CD4-positive, alpha-beta memory T cell (primary cell): ENCODE measurements at places on chromosomes 7 and 10. TPM values are rescaled to one million over a fixed set of nuclear protein-coding genes. Genes with fewer than 3 reads are reported as not detected.
A peak's percentile ranks its signal among the peaks of the same experiment; 100 is the strongest.

DNA sequence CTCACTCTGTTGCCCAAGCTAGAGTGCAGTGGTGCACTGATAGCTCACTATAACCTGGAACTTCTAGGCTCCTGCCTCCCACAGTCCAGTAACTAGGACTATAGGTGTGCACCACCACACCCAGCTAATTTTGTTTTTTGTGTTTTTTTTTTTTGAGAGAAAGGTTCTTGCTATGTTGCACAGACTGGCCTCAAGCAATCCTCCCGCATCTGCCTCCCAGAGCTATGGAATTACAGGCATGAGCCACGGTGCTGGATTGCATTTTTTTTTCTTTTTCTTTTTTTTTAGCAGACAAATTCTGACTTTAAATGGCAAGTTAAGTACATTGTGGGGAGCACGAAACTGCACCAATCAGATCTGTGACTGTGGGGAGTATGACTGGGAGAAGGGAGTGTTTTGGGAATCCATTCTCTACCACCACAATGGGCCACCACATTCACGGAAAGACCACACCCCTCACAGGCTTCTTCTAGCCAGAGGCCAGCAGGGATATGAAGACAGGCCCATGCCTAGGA, 58.1 kb upstream of the MSMB start:
- H3K4me1 ChIP-seq: peaks cover 13% of the 10 kb centered on the region
- H3K27me3 ChIP-seq: no peaks in the 10 kb centered on the region
- H3K36me3 ChIP-seq: no peaks in the 10 kb centered on the region
- H3K4me3 ChIP-seq: no peak overlapping the region

The ABCB4 gene
- total RNA-seq: not detected

The SMKR1 gene
- total RNA-seq: 1.5 TPM

GRCh38 chr7:127886248-127886647, 145.0 kb downstream of the LRRC4 start:
- H3K36me3 ChIP-seq: peaks cover 13% of the 10 kb centered on the region
- DNase-seq: no peak
- no peaks in the 10 kb centered on the region for H3K4me1 ChIP-seq
- no peak overlapping the region for H3K27ac ChIP-seq
- no peak overlapping the region for H3K4me3 ChIP-seq

The WEE2 gene
- not detected for total RNA-seq

The TMEM229A gene
- not detected for total RNA-seq

- H3K27ac ChIP-seq: no peak overlapping the region
- H3K4me1 ChIP-seq: no peaks in the 10 kb centered on the region
- DNase-seq: no peak
- H3K36me3 ChIP-seq: no peaks in the 10 kb centered on the region
- no peaks in the 10 kb centered on the region for H3K27me3 ChIP-seq
These were observed 145.6 kb downstream of the OAT start for GRCh38 chr10:124273141-124273540.

GRCh38 chr10:78389419-78389818, 355.8 kb downstream of the RPS24 start:
- no peak for DNase-seq
- no peaks in the 10 kb centered on the region for H3K27me3 ChIP-seq
- no peak overlapping the region for H3K4me3 ChIP-seq
- no peak overlapping the region for H3K27ac ChIP-seq

DNA sequence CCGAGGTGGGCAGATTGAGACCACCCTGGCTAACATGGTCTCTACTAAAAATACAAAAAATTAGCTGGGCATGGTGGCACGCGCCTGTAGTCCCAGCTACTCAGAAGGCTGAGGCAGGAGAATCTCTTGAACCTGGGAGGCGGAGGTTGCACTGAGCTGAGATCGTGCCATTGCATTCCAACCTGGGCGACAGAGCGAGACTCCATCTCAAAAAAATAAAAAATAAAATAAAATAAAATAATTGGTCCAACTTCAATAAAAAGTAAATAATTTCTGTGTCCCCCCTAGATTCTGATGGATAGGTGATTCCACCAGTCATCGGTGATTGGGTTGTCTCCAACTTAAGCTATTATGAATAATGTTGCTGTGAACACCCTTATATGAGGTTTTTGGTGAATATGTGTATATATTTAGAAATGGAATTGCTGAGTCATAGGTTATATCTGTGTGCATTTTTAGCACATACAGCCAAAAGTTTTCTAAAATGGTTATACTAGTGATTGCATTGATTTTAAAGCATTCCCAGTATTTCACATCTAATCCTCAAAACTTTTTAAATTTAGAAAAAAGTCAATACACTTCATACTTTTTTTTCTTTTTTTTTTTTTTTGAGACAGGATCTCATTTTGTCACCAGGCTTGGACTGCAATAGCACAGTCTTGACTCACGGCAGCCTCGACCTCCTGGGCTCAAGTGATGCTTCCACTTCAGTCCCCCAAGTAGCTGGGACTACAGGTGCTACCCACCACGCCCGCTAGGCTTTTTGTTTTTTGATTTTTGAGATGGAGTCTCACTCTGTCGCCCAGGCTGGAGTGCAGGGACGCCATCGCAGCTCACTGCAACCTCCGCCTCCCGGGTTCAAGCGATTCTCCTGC, 13.7 kb upstream of the SRPK2 start:
- DNase-seq: no peak
- no peak overlapping the region for H3K27ac ChIP-seq
- H3K27me3 ChIP-seq: no peaks in the 10 kb centered on the region
- no peak overlapping the region for H3K4me3 ChIP-seq
- H3K4me1 ChIP-seq: no peaks in the 10 kb centered on the region

DNA sequence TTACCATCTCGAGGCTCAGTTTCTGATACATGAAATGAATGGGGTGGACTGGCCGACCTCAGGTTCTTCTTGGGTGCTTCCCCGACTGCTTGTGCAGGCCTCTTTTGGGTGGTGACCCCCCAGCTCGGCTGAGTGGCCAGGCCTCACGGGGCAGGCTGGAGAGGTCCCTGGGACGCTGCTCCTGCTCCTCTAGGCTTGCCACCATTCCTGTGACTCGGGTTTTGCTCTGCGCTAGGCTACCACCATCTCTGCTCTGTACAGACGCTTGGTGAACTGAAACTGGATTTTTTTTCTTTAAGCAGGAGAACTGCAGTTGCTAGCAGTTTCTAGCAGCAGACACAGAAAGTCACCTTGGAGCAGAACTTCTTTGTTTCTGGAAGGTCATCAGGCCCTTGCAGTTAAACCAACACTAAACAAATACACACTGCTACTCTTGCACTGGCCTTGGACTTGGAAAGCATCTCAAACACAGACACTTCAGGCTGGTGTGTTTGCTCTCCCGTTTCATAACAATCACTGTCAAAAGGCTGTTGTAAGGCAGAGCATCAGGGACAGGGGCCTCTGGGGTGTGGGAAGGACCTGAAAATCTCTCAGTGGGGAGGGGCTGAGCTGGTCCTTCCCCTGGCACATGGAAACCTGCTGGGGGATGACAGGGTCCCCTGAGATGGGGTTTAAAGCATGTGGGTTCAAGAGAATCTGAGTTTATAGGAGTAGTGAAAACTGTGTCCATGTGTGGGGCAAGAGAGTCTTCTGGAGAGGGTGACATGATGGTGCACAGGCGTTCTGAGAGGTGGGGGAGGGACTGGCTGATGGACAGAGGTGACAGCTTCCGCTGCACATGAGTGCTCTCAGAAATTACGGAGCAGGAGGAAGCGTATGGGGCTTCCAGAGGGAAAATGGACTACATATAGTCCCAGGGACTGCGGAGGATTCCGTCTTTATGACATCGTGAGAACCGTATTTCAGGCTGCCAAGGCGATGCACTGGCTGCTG, 35.0 kb upstream of the GIMAP8 start:
- no peak overlapping the region for H3K27ac ChIP-seq
- no peak for DNase-seq

The CLDN3 gene
- not detected for total RNA-seq

DNA sequence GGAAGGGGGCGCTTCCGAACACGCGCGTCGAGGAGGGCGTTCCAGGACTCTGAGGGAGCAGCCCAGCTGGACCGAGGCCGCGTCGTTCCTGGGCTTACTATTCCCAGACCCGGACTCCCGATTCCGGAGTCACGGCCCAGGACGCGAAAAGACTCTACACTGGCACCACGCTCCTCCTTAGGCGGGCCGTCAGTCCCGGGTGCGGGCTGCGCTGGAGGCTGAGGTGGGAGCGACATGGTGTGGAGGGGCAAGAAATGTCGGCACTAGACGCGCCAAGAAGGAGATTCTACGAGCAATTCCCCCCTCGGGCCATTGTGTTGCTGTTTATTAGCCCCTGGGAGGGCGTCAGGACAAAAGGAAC, 584 bp upstream of the RUNDC3B start:
- no peak for DNase-seq
- peaks cover 14% of the 10 kb centered on the region for H3K4me1 ChIP-seq
- peak overlapping the region; percentile 73 for H3K4me3 ChIP-seq

GRCh38 chr10:12796401-12797160, 204.9 kb downstream of the CCDC3 start:
- no peak overlapping the region for H3K27ac ChIP-seq
- no peak overlapping the region for H3K4me3 ChIP-seq
- DNase-seq: no peak
- H3K27me3 ChIP-seq: no peaks in the 10 kb centered on the region
- no peaks in the 10 kb centered on the region for H3K36me3 ChIP-seq

GRCh38 chr7:133794479-133794878, 332.7 kb upstream of the LRGUK start:
- H3K4me1 ChIP-seq: no peaks in the 10 kb centered on the region
- no peaks in the 10 kb centered on the region for H3K36me3 ChIP-seq
- no peak overlapping the region for H3K4me3 ChIP-seq
- no peak for DNase-seq

DNA sequence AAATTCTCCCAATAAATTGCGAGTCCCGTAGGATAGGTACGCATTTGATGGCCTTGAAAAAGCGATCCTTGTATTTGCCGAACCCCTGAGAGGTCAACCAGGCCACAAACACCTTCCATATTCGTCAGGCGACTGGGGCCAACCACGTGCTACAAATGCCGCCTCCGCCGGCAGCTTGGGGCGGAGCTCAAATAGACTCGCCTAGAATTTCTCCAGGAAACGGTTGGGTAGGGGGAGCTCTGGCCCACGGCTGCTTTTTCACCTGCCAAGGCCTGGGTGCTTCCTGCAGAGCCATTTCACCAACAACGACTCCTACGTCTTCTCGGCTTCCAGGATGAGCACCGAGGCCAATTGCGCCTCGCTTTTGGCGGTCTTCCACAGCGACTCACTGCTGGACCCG, 53.4 kb upstream of the KIF5B start:
- DNase-seq: no peak
- no peak overlapping the region for H3K27ac ChIP-seq
- no peaks in the 10 kb centered on the region for H3K4me1 ChIP-seq
- no peaks in the 10 kb centered on the region for H3K27me3 ChIP-seq
- no peaks in the 10 kb centered on the region for H3K36me3 ChIP-seq

DNA sequence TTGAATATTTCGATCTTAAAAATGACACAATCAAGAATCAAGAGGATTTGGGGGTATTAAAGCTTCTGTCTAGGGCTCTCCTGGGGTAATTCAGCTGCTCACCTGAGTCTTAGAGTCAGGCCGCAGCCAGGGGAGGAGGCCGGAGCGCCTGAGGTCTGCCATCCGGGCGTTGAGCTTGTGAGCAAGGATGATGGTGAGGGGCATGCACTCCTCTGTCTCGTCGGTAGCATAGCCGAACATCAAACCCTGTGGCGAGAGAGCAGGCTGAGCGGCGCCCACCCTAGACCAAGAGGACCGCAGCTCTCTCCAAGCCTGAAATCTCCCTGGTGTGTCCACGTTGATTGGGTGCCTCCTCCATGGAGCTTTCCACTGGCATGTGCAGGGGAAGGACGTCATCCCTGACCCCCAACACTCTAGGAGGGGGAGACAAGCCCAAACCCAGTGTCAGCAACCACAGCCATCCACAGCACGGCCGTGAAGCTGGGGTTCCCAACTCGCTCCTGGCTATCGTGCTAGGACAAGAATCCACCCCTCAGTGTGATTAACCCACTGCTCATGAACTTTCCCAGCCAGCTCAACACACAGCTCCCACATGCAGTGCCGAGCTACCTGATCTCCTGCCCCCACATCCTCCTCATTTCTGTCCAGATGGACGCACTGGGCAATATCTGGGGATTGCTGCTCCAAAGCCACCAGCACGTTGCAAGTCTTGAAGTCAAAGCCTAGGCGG, 9.2 kb downstream of the MAT1A start:
- no peak for DNase-seq
- no peaks in the 10 kb centered on the region for H3K27me3 ChIP-seq
- no peak overlapping the region for H3K4me3 ChIP-seq
- no peaks in the 10 kb centered on the region for H3K4me1 ChIP-seq
- H3K36me3 ChIP-seq: no peaks in the 10 kb centered on the region

DNA sequence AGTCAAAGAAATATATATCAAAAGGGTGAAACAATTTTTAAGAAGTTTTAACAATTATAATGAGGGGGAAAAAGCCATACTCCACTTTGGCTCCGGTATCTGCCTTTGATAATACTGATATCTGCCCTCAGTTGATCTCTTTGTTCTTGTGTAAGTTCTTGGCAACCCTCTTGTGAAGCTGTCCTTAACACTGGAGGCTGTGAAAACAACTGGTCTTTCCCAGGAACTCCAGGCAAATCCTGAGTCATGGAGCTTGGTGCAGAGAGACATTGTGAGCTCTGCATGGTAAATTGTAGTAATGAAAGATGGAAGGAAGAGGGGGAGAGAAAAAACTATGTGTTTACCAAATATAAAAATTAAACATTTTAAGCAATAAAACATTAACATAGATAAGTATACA, 11.9 kb upstream of the ERVW-1 start:
- no peak overlapping the region for H3K27ac ChIP-seq
- no peaks in the 10 kb centered on the region for H3K27me3 ChIP-seq
- H3K36me3 ChIP-seq: peaks cover 44% of the 10 kb centered on the region
- DNase-seq: no peak

DNA sequence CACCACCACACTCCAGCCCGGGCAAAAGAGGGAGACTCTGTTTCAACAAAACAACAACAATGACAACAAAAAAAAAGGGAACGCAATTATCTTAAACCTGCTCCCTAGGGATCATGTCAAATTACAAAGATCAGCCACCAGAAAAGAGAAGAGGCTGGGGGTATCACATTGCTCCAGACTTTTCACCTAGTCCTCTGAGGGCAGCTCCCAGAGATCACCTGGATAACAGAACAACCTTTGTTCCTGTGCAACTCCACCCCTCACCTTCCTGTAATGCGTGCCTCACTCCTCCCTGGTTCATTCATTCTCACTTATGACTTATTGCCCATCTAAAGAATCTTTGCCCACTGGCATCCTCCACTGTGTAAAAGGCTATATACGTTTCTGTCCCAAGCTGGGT, 31.8 kb downstream of the SVOPL start:
- DNase-seq: no peak
- H3K27ac ChIP-seq: no peak overlapping the region
- H3K4me3 ChIP-seq: no peak overlapping the region
- no peaks in the 10 kb centered on the region for H3K27me3 ChIP-seq
- no peaks in the 10 kb centered on the region for H3K4me1 ChIP-seq

DNA sequence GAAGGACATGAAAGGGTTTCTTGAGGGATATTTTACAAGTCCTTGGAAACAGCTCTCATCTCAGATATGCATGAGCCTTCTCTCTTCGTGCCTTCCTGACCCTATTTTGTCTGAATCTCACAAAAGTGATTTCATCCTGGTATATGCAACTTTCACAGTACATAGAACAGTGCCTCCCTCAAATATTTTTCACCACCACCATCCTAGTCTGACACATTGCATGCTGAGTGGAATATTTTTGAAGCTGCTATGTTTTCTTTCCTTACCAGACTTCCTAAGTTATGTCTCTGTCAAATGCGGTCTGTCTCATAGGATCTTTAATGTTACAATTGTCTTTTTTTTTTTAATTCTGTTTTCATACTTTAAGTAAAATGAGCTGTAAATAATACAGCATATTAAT, 673.3 kb upstream of the LRRN3 start:
- no peaks in the 10 kb centered on the region for H3K4me1 ChIP-seq
- H3K27ac ChIP-seq: no peak overlapping the region
- no peak for DNase-seq
- no peaks in the 10 kb centered on the region for H3K36me3 ChIP-seq
- no peaks in the 10 kb centered on the region for H3K27me3 ChIP-seq
- no peak overlapping the region for H3K4me3 ChIP-seq
